ENCODE measurements at places on chromosomes 1 and 21. TPM values are rescaled to one million over a fixed set of nuclear protein-coding genes. Genes with fewer than 3 reads are reported as not detected.
A peak's percentile ranks its signal among the peaks of the same experiment; 100 is the strongest.

The TEDDM1 gene
- not detected for total RNA-seq

The LYPD8 gene
- total RNA-seq = not detected

The PPM1J gene
- 0.26 TPM for total RNA-seq

DNA sequence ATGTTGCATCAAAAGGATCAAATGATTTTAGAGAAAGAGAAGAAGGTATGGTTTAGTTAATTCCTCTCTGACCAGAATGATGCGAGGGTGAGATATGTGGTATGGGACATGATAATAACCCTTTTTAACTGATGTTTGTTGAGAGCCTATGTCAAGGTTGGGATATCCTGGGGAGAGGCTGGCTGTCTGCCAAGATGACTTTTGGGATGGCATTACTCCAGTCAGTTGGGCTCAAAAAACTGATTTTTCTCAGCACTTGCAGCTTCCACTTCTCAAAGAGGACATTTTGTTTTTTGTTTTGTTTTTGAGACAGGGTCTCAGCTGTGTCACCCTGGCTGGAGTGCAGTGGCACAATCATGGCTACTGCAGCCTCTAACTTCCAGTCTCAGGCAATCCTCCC is 17.7 kb upstream of the STX12 start:
- no peaks in the 10 kb centered on the region for H3K27me3 ChIP-seq
- H3K36me3 ChIP-seq = peaks cover 24% of the 10 kb centered on the region
- no peak overlapping the region for H3K27ac ChIP-seq
- no peak for DNase-seq
- no peaks in the 10 kb centered on the region for H3K4me1 ChIP-seq
- no peak overlapping the region for H3K4me3 ChIP-seq

DNA sequence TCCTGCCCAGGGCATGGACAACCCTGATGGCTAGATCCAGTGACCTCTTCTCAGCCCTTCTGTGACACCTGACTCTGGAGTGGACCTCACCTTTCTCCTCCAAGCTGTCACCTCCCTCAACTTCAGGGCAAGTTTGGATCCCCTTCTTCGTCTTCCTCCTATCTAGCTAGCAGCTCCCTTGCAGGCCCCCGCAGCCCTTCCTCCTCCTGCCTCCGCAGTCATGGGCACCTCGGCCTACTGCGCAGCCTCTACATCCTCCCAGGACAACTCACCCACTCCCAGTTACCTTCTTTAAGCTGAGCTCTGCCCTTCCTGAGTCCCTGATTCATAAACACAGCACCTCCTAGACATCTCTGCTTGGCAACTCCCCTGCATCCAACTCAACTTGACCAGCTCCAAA is 61.3 kb upstream of the ID3 start:
- H3K36me3 ChIP-seq = no peaks in the 10 kb centered on the region
- no peak for DNase-seq
- peaks cover 37% of the 10 kb centered on the region for H3K4me1 ChIP-seq
- H3K27me3 ChIP-seq = peaks cover 11% of the 10 kb centered on the region
- H3K27ac ChIP-seq = no peak overlapping the region

GRCh38 chr1:159000625-159001024 is 9.1 kb upstream of the IFI16 start:
- peaks cover 17% of the 10 kb centered on the region for H3K36me3 ChIP-seq
- no peak overlapping the region for H3K27ac ChIP-seq
- DNase-seq = no peak
- no peak overlapping the region for H3K4me3 ChIP-seq

DNA sequence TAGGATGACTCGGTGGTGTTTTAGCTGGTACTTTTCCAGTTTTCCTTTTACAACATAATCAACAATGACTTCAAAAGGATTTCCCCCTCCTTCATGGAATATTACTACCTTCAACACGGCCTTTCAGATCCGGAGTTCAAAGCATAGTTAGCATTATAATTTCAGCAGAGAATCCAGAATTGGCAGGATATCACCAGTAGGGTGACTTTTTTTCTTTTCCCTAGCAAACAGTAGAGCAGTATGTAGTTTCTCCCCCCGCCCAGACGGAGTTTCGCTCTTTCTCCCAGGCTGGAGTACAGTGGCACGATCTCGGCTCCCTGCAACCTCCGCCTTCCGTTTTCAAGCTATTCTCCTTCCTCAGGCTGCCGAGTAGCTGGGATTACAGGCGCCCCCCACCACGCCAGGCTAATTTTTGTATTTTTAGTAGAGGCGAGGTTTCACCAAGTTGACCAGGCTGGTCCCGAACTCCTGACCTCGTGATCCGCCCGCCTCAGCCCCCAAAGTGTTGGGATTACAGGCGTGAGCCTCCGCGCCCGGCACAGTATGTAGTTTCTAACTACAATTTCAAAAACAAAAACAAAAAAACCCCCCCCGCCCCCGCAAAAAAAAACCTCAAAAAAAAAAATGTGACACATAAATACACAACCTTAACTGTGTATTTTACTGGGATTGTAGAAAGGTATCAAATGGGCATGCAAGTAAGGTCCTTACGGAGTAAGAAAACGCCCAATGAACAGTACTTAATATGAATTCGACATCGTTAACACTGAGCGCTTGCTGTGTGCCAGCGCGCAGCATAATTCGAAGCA is 1.5 kb upstream of the COX20 start:
- peak; percentile 61 for DNase-seq
- H3K36me3 ChIP-seq = peaks cover 17% of the 10 kb centered on the region
- no peaks in the 10 kb centered on the region for H3K27me3 ChIP-seq
- H3K4me3 ChIP-seq = peak overlapping the region; percentile 92
- peaks cover 44% of the 10 kb centered on the region for H3K4me1 ChIP-seq

GRCh38 chr1:18682375-18682774 is 51.7 kb downstream of the PAX7 start:
- no peaks in the 10 kb centered on the region for H3K4me1 ChIP-seq
- peaks cover 11% of the 10 kb centered on the region for H3K27me3 ChIP-seq
- no peak for DNase-seq
- H3K27ac ChIP-seq = no peak overlapping the region
- no peak overlapping the region for H3K4me3 ChIP-seq
- H3K36me3 ChIP-seq = no peaks in the 10 kb centered on the region

GRCh38 chr1:39378377-39378776 is 113.1 kb upstream of the BMP8A start:
- H3K4me3 ChIP-seq = no peak overlapping the region
- no peak overlapping the region for H3K27ac ChIP-seq
- peaks cover 42% of the 10 kb centered on the region for H3K36me3 ChIP-seq
- H3K27me3 ChIP-seq = no peaks in the 10 kb centered on the region

GRCh38 chr21:42393443-42393950 is 2.4 kb downstream of the TMPRSS3 start:
- H3K36me3 ChIP-seq = peaks cover 35% of the 10 kb centered on the region
- H3K27me3 ChIP-seq = no peaks in the 10 kb centered on the region
- H3K4me3 ChIP-seq = peak overlapping the region; percentile 56
- peak overlapping the region; percentile 73 for H3K27ac ChIP-seq

GRCh38 chr1:47803815-47804501 is 193.2 kb downstream of the TRABD2B start:
- H3K27ac ChIP-seq = no peak overlapping the region
- H3K36me3 ChIP-seq = no peaks in the 10 kb centered on the region
- no peaks in the 10 kb centered on the region for H3K27me3 ChIP-seq
- no peak for DNase-seq
- no peak overlapping the region for H3K4me3 ChIP-seq

GRCh38 chr1:116515702-116516101 is 55.1 kb downstream of the CD58 start:
- peak overlapping the region; percentile 93 for H3K27ac ChIP-seq
- peak overlapping the region; percentile 39 for H3K4me3 ChIP-seq
- peaks cover 57% of the 10 kb centered on the region for H3K36me3 ChIP-seq
- peak; percentile 67 for DNase-seq

DNA sequence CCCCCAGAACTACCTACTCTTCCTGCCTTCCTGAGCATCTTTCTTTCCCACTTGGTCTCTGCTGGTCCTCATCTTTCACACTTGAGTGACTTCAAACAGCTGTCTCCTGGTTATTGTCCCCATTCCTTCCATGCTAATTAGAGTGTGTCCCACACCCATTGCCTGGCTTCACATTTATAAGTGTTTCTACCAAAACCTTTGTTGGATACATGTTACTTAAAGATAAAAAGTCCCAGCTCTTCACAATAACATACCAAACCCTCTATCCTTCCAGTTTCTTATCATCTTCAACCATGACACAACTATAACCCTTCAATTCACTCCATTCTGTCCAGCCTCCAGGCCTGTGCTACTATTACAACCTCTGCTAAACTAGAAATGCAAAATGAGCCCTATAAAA is 41.0 kb downstream of the VCAM1 start:
- no peak overlapping the region for H3K27ac ChIP-seq
- no peak overlapping the region for H3K4me3 ChIP-seq
- H3K36me3 ChIP-seq = no peaks in the 10 kb centered on the region
- H3K27me3 ChIP-seq = peaks cover 18% of the 10 kb centered on the region
- no peaks in the 10 kb centered on the region for H3K4me1 ChIP-seq

DNA sequence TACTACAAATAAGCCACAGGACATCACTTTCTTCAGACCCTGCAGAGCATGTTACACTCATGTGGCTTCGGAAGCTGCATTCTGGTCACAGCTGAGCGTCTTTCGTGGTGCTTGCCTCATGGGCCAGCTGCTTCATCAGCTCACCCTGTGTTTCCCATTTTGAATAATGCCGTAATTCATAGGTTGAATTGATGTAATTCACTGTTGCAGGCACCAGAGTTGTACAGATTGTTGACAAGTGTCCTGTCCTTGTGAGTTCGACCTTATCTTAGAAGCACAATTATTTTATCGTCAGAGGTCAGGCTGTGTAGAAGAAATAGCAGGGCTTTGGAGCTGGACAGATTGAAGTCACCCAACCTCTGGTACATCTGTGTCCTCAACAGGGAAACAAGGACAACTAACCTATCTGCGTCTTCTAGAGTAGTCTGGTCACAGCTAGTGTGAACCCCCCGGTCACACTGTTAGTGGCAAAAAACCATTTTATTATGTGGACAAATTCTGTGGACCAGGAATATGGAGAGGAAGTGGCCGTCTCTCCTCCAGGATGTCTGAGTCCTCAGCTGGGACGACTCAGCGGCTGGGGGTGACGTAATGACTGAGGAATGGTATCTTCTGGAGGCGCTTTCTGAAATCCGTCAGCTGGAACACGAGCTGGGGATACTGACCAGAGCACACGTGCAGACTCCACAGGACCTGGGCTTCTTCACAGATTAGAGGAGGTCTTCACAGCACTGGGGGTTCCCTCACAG is 17.8 kb downstream of the PKNOX1 start:
- no peak overlapping the region for H3K27ac ChIP-seq
- no peaks in the 10 kb centered on the region for H3K27me3 ChIP-seq
- no peak overlapping the region for H3K4me3 ChIP-seq
- no peak for DNase-seq
- peaks cover 1% of the 10 kb centered on the region for H3K36me3 ChIP-seq
- H3K4me1 ChIP-seq = peaks cover 34% of the 10 kb centered on the region

DNA sequence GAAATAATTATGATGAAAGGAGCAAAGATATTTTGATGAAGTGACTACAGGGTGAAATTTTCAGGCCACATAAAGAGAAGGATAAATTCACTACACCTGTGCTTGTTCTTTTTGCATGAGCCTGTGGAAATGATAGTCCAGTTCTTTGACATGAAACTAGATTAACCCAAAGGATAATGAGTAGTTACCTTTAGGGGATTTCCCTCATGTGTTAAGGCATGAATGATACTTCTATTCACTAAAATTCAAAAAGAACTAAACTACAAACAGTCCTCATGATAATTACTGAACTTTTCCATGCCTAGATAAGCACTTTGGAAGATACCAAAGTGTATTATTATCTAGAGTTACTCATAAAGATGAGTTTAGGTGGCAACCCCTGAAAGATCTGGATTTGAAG is 244.3 kb downstream of the PTPRC start:
- DNase-seq = no peak
- H3K4me3 ChIP-seq = no peak overlapping the region
- H3K27me3 ChIP-seq = peaks cover 2% of the 10 kb centered on the region
- H3K27ac ChIP-seq = no peak overlapping the region
- peaks cover 29% of the 10 kb centered on the region for H3K36me3 ChIP-seq

DNA sequence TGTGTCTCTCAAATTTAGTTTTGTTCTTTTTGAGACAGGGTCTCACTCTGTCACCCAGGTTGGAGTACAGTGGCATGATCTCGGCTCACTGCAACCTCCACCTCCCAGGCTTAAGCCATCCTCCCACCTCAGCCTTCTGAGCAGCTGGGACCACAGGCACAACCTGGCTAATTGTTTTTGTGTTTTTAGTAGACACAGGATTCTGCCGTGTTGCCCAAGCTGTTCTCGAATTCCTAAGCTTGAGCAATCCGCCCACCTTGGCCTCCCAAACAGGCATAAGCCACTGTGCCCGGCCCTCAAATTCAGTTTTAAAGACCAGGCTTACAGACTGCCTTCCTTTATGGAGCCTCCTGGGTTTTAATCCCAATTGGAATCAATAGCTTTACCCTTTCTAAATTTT is 83.7 kb upstream of the SELENON start:
- H3K27ac ChIP-seq = no peak overlapping the region
- peaks cover 9% of the 10 kb centered on the region for H3K4me1 ChIP-seq
- no peak overlapping the region for H3K4me3 ChIP-seq
- H3K27me3 ChIP-seq = peaks cover 25% of the 10 kb centered on the region
- no peak for DNase-seq

DNA sequence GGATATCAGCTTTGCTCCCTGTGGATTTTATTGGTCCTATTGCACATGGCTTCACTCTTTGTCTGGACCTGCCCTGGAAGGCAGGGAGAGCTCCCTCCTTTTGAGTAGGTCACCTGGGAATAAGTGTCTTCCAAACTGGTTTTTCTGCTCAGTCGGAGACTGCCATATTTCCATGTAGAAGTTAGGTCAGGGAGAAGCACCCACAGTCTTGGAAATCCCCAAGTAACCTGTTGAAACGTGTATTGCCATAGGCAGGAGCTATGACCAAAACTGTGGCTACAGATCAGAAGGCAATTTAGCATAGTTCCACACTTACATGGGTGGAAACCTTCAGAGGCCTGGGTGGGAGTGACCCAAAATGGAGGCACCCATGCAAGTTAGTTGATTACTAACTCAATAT is 3.5 kb upstream of the GNG12 start:
- peaks cover 81% of the 10 kb centered on the region for H3K27me3 ChIP-seq
- DNase-seq = no peak
- H3K36me3 ChIP-seq = no peaks in the 10 kb centered on the region
- H3K27ac ChIP-seq = no peak overlapping the region
- peaks cover 16% of the 10 kb centered on the region for H3K4me1 ChIP-seq

DNA sequence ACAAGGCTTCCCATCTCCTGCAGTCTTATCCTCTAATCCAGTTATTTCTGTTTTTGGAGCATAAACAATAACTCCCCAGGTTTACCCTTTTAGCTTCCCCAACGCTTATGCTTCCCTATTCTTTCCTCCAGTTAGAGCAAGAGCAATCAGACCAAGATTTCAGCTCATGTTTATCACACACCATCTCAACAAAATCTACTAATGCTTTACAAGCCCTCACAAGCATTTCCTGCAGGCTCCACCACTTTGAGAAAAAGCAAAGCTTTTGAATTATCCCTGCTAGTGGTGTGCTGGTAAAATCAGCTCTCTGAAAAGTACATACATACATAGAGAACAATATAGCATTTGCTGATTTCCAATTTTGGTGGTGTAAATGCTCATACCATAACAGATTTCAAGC is 92.9 kb downstream of the EDEM3 start:
- H3K4me3 ChIP-seq = no peak overlapping the region
- no peaks in the 10 kb centered on the region for H3K36me3 ChIP-seq
- peaks cover 3% of the 10 kb centered on the region for H3K4me1 ChIP-seq
- DNase-seq = no peak

GRCh38 chr1:232271299-232271698 is 358.6 kb downstream of the SIPA1L2 start:
- H3K27ac ChIP-seq = no peak overlapping the region
- no peaks in the 10 kb centered on the region for H3K4me1 ChIP-seq
- H3K36me3 ChIP-seq = no peaks in the 10 kb centered on the region
- peaks cover 2% of the 10 kb centered on the region for H3K27me3 ChIP-seq

- no peak overlapping the region for H3K27ac ChIP-seq
- peaks cover 34% of the 10 kb centered on the region for H3K27me3 ChIP-seq
- H3K4me3 ChIP-seq = no peak overlapping the region
- no peak for DNase-seq
These were observed 96.9 kb upstream of the TARDBP start for GRCh38 chr1:10915594-10915993.
